Esophagus squamous epithelium (tissue), 5 donors: ENCODE measurements at places on chromosomes 1 and 21.

- DNase-seq: no peak
Measured at GRCh38 chr1:198543670-198544260, 3.3 kb upstream of the ATP6V1G3 start.

DNA sequence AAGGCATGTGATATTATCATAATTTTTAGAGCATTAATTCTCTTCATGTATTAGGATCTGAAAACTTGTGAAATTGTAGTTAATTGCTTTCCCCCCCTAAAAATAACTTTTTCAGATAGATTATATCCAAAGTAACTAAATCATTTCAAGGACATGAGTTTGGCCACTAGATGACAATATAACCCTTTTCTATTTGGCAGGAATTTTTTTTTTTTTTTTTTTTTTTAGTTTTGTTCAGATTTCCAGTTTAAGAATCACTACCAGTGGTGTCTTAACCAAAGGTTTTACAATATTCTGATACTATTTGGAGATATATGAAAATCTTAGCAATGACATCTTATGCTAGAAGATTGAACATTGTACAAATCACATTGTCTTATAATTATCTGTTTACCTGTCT is 370.8 kb downstream of the AMY1C start:
- no peak for DNase-seq

- no peak for DNase-seq
Measured at GRCh38 chr1:119384591-119384990, 16.0 kb downstream of the HAO2 start.

DNA sequence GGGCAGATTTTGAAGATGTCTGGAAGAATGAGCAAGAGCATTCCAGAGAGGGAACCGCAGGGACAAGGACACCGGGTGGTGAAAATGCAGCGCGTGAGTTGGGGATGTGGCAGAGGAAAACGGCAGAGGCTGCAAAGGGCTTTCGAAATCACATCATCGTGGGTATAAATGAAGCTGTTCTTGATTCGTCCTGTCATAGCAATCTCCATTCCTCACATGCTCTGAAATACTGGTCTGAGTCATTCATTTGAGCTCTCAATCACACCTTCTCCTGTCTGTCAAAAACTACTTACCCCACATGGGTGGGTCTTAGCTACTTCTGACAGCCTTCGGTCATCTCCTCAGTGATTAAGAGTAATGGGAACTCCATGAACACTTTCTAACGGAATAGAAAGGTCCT is 81.5 kb downstream of the ERG start:
- no peak for DNase-seq

- no peak for DNase-seq
Measured at GRCh38 chr1:117541003-117541402, 64.8 kb upstream of the TENT5C start.

DNA sequence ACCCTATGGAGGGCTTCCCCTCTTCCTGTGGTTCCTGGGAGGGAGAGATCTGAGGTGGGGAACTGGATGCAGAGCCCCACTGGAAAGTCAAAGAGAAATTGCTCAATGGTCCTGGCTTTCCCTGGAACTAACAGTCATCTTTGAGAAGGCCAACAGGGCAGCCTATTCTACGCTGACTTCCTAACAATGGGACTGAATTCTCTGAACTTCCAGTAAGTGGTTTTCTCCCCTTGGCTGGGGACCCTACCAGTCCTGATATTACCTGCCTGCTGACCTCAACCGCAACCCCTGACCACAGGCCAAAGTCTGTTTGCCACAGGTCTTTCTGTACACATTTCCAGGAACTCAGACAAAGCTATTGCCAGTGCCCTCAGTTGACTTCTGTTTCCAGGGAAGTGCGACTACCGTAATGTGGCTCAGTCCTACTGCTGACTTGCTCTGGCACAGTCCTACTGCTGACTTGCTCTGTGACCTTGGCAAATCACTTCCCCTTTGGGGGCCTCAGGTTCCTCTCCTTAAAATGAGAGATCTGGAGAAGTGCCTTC is 55.3 kb downstream of the C8B start:
- DNase-seq: no peak

DNA sequence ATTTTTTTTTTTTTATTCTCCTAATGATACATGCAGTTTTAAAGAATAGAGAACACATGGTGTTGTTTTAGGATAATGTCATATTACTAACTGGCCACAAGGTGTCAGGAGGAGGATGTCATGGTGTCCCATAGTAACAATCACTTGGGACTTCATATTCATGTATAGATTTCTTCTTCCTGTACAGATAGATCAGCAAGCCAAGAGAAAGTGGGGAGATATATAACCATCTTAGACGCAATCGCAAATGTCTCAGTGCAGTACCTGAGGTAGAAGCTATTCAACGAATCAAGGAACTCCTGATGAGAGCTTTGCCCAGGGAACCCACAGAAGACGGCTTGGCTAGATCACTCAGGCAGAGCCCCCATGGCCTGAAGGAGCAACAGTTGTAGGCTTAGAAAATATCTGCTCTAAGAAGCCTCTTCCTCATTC is 12.3 kb downstream of the OR2T11 start:
- DNase-seq: no peak

DNA sequence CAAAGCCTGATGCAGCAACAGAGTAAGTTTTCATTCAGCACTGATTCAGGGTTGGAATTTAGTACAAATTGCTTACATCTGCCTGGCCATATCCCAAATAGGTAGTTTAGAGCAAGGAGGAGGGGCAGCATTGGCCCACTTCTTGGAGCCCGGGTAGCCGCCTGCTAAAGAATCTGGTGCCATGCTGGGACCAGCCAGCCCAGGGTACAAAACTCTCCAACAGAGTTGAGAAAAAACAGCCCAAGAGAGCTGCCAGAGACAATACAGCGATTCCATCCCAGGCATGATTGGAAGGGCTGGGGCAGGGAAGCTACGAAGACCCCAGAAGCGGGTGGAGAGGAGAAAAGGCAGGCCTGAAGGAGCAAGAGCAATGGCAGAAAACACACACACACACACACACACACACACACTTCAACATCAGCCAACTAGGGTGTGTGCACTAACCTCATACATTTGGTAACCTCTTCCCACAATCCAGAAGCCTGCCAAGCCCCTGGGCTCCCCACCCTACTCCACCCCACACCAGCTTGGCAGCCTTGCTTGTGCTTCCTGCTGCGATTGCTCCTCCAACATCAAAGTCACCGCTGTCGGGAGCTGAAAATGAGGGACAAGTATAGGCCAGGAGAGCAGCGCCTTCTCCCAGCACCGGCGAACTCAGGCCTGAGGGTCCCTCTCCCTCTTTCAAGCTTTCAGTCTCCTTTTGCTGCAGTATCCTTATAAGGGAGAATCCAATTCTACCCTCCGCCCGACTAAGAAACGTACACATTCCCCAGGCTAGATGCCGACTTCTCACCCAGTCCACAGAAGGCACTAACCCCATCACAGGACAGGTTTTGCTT is 1.2 kb downstream of the PIK3C2B start:
- no peak for DNase-seq

GRCh38 chr1:2504225-2504948 is 22.0 kb downstream of the PANK4 start:
- DNase-seq: no peak

DNA sequence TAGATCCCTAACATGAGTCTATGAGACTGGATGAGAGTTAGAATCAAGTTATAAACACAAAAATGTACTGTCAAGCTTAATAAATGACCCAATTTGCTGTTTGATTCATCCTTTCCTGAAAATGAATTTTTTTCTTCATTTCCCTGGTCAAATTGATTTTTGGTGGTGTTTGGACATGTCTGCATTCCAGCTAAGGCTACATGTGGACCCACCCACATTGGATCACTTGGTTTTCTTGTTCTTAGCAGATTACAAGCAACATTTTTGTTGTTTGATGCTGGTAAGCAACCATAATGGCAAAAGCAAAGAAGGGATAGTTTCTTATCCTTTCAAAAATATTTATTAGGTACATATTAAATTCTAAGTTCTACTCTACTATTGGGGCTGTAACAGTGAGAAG is 181.1 kb downstream of the NEK7 start:
- DNase-seq: no peak

- no peak for DNase-seq
Measured at GRCh38 chr1:153122831-153123421, 9.6 kb upstream of the SPRR2F start.

DNA sequence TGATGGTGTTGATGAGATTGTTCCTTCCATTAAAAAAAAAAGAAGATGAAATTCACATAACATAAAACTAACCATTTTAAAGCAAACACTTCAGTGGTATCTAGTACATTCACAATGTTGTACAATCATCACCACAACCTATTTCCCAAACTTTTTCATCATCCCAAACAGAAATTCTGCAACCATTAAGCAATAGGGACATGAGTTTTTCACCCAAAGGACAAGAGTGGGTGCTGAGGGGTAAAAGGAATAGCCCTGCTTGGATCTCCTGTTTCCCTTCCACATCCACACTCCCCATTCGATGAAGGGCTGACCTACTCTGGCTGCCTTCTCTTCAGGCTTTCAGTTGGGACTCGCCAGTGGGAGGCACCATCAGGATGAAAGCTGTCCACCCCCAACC is 59.3 kb downstream of the SLC9A1 start:
- DNase-seq: no peak

GRCh38 chr1:24909388-24909898 is 20.6 kb downstream of the RUNX3 start:
- no peak for DNase-seq

DNA sequence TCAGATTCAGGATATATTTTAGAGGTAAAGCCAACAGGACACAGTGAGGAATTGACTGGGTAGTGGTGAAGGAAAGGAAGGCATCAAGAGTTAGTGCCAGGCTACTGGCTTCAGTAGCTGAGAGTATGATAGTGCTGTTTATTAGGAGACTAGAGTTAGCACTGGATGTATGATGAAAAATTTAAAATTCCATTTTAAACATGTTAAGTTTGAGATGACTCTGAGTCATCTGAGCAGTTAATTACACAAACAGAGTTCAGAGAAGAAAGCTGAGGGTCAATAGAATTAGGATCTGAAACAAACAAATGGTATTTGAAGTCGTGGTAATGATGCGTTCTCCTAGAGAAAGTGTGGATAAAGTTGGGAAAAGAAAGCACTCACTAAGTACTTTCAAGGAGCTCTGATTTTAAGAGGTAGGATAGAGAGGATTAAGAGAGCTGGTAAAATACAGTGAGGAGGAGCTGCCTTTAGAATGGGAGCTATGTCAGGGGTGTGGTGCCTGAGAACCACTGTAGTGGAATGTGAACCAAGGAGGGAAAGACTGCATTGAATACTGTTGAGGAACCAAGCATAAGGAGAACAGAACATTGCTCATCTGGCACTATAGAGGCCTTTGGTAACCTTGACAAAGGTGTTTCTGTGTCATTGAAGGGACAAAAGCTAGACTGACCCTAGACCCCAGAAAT is 21.7 kb upstream of the SHCBP1L start:
- no peak for DNase-seq

- DNase-seq: no peak
Measured at GRCh38 chr1:54161495-54162168, 8.8 kb upstream of the CDCP2 start.

- no peak for DNase-seq
Measured at GRCh38 chr1:186915555-186915954, 86.8 kb downstream of the PLA2G4A start.

DNA sequence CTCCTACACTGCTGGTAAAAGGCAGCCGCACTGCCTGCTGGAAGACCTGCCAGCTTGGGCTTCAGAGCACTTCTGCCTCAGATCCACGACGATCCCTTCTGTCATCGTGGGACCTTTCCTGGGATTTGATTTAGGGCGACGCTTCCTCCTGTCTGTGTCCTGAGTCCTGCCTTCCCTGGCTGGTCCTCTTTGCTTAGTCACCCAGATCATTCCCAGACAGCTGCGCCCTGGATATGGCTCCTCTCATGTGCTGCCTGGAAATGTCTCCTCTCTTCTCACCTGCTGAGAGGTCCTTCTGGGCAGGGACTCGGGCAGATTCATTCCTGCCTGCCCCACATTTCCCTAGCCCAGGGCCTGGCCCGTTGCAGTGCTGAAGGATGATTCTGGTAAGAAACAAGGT is 72.4 kb upstream of the POU3F1 start:
- DNase-seq: no peak

GRCh38 chr1:54223441-54224202 is 23.7 kb downstream of the MRPL37 start:
- DNase-seq: no peak

DNA sequence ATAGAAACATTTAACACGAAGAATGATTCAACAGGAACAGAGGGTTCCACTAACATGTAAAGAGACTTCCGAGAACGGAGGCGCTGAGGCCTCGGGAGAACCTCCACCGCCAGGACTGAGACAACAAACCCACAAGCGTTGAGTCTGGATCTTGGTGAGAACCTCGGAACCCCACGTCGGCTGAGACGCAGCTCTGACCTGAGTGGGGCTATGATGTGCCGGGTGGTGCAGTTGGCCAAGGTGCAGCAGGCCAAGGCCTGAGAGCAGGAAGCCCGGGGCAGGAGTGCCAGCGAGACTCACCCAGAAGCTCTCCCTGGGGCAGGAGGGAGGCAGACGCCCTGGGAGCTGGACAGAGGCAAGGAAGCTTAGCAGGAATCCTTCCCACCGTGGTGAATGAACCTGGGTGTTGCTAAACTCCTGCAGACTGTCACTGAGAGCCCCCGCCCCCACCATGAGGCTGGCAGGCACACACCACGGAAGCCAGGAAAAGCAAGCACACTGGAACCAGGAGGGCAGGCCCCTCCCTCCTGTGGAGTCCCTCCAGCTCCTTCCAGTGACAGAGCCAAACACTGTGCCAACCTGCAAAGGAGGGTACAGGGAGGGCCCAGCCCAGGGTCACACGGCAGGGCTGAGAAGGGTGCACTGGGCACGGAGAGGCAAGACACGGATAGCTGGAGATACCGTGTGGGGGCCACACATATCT is 34.8 kb downstream of the WDR4 start:
- no peak for DNase-seq

DNA sequence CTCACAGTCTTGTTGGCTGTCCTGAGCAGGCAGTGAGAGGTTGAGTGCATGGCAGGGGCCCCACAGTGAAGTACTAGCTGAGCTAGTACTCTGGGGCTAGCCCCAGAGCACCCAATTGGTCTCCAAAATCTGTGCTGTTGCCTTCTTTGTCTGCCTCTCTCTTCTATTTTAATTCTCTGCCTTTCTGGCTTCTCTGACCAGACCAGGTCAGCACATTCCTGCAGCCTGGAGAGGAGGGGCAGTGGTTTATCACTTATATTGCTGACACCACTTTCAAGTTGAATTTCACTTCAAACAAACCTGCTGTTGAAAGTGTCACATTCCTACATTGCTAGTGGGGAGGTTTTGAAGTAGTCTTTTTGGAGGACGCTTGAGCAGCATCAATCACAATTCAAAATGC is 628.7 kb downstream of the PTPRU start:
- DNase-seq: no peak
